ENCODE measurements at places on chromosomes 1 and 21.

DNA sequence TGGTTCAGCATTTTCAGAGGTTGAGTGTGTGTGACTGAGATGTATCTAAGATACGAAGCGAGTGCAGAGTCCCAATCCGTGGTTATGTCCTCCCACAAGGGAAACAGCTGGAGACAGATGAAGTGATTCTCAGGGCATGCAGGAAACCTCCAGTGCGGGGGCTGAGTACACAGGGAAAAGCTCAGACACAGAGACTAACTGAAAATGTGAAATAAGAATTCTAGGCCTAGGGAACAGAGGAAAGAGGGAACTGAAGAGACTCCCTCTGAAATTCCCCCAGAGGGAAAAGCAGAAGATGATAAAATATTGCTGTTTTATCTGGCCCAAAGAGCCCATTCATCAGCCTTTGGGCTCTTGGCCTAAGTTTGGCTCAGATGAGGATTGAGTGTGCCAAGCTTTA lies 116.8 kb downstream of the LRRC53 start:
- DNase-seq, result no peak

DNA sequence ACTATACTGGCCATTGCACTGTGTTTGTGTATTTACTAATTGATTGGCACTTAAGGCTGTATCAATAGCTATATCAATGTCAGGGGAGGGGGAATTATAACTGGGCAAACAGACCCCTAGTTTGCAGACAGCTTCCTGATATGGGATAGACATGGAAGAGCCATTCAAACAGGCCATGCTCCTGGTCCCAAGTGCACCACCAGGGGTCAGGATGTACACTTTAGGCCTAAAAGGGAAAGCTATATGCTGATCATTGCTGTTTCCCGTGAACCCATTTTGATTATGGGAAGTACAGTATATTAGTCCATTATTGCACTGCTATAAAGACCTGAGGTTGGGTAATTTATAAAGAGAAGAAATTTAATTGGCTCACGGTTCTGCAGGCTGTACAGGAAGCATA lies 124.9 kb upstream of the BACE2 start:
- DNase-seq, result no peak

- DNase-seq, result no peak
Measured at GRCh38 chr1:58412071-58412580, 134.4 kb downstream of the OMA1 start.

DNA sequence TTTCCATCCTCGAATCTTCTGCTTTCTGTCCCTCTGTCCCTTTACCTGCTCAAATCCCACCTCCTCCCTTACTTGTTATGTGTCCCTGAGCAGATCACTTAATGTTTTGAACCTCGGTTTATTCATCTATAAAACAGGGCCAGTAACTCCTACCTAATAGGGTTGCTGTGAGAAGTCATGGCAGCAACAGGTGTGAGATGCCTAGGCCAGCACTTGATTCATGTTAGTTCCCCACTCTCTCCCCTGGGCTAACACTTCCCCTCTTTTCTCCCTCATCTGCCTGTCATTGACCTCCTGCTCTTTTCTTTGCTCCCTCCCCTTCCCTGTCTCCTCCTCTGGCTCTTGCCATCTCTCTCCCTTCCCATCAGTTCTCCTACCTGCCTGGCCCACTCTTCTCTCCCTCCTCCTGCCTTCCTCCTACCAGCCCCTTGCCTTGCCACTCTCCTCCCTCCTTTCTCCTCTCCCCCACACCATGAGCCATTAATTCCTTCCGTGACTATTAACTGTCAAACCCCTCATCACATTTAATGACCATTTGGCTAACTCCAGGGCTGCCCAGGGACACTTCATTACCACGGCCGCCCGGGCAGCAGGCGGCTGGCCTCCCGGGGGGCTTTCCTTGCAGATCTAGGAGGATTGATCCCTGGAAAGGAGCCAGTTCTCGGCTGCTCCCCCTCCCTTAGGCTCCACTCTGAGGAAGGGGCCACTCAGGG lies 90.6 kb upstream of the CD1D start:
- no peak for DNase-seq

DNA sequence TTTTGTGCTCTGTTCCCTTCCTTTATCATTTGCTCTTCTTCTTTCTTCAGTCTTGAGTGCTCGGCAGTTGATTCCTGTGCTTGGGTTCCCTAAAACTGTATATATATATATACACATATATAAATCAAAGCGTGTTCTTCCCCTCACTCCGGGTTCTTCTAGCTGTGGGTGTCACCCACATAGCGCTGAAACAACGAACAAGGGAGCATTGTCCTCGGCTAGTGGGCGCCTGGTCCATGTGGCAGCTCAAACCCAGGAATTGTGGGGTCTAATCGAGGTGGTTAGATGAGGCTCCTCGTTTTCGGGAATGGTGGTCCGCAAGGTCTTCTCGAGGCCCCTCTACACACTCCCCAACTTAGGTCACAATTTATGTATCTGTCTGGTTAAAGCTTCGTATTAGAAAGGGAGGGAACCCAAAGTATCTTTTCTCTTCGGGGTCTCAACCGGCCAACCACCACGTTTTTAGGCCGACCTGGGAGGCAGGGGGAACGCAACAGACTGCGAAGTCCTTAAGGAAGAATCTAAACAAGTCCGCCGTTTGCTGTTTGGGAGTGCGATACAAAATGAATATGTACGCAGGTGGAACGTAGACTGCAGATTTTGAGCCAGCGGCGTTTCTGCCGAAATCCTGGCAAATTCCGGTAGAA lies 504 bp upstream of the SDHC start:
- no peak for DNase-seq

DNA sequence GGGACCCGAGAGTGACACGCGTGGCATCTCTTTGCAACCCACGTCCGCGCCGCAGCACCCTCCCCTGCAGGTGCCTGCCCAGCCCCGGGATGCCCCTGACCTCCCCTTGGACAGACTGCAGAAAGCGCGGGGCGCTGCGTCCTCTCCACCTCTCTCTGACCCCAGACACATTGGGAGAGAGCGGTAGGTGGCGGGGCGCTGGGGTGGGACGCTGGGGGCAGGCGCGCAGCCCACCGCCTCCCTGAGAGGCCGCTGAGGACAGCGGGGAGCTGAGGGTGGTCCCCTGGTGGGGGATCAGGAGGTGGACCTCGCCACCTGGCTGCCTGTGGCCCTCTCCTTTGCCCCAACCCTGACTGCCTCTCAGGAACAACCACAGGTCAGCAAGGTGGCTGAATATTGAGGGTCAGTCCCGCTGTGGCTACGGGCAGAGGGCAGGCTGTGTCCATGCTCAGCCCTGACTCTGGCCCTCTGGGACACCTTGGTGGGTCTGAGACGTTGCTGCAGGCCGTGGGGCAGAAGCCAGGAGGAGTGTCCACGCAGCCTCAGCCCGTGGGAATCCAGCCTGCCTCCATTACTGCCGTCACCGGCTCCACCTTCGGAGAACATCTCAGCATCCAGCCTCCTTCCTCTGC lies 761 bp upstream of the UBE2J2 start:
- no peak for DNase-seq

GRCh38 chr1:203131548-203132200 lies 4.1 kb downstream of the ADORA1 start:
- DNase-seq, result no peak

- DNase-seq, result no peak
Measured at GRCh38 chr1:57927003-57927402, 503.1 kb upstream of the DAB1 start.

DNA sequence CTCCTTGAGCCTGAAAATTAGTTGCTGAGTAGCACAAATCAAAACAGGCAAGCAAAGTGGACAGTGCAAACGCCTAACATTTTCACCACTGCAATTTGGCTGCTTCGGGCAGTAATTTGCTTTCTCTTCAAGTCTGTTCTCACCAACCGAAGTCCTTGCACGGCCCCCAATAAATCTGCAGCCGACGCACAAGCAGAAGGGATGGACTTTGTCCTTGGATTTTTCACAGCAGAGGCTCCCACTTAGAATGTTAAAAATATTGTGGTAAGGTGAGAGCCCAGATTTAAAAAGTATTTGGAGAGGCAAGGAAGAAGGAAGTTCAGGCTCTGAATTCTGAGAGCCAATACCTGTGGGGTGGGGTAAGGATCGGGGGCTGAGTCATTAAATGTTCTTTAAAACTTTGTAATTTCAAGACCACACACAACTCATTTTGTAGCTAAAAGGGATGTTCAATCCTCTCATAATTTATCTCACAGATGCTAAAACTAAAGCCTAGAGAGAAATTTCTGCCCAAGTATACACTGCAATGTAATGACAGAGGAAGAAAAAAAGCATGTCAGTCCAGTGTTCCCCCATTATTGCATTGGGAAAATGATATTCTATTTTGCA lies 6.2 kb downstream of the CD247 start:
- no peak for DNase-seq

- no peak for DNase-seq
Measured at GRCh38 chr21:42338729-42339715, 11.8 kb downstream of the TFF2 start.

DNA sequence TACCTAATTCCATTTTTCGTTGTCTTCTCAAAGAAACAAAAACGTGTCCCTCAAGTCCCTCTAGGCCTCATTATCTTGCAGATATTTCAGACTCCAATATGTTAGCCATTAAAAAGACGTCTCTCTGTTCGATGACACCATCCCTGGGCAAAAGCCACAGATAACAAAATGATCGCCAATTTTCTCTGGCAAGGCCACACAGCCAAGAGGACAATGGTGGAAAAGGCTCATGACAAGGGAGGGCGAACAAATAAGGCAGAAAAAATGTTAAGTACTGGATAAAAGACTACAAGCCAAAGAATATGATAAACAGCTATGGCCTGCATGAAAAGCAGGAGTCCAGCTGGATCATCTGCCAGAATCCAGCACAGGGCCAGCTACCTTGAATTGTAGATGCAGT lies 82.9 kb downstream of the TBX15 start:
- DNase-seq, result no peak

DNA sequence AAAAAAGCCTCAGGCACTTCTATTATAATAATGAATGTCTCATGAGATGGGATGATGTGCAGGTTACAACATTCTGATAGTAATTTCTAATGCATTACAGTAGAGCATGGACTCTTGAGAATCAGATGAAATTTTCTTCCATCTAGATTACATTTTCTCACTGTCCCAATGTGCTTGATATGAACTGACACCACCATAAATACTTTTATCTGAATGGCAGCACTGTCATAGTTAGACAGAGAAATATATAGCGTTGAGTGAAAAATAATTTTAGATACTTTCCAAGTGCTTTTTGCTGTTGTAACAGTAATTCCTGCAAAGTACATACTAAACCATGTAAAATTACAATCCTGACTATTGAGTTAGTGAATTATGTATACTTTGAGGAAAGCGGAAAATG lies 630.1 kb downstream of the BRINP3 start:
- DNase-seq, result no peak

GRCh38 chr1:194277927-194278326 lies 1091.5 kb upstream of the B3GALT2 start:
- DNase-seq, result no peak

DNA sequence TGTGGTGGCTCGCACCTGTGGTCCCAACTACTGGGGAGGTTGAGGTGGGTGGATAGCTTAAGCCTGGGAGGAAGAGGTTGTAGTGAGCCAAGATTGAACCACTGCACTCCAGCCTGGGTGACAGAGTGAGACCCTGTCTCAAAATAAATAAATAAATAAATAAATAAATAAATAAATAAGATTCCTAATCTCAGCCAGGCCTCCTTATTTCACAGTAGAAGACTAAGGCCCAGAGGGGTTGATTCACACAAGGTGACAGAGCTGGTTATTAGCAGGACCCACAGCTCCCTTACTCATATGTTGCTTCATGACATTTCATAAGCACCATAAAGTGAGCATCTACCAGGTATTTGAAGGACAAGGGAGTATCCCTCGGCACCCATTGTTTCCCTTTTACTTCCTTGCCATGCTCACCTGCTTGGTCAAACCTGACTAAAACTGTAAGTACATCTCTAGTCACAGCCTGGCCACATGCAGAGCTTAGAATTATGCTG lies 32.7 kb downstream of the ALG14 start:
- no peak for DNase-seq

GRCh38 chr1:223784541-223784940 lies 61.2 kb downstream of the TP53BP2 start:
- no peak for DNase-seq

DNA sequence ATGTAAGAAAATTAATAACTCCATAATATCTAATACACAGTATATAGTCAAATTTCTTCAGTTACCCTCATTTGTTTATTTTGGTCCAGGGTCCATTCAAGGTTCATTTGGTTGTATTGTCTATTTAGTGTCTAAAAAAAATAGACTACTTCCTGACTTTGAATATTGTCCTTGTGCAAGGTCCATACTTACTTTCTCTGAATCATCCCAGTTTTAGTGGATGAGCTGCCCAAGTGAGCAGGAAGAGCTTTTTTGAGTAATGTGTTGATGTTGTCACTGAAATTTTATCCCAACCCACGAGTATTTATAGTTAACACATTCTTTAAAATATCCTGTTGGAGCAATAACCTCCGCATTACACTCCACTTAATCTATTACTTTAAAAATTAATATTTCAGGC lies 45.6 kb upstream of the FASLG start:
- no peak for DNase-seq

- DNase-seq, result no peak
Measured at GRCh38 chr21:45979141-45979631, 2.4 kb upstream of the COL6A1 start.

DNA sequence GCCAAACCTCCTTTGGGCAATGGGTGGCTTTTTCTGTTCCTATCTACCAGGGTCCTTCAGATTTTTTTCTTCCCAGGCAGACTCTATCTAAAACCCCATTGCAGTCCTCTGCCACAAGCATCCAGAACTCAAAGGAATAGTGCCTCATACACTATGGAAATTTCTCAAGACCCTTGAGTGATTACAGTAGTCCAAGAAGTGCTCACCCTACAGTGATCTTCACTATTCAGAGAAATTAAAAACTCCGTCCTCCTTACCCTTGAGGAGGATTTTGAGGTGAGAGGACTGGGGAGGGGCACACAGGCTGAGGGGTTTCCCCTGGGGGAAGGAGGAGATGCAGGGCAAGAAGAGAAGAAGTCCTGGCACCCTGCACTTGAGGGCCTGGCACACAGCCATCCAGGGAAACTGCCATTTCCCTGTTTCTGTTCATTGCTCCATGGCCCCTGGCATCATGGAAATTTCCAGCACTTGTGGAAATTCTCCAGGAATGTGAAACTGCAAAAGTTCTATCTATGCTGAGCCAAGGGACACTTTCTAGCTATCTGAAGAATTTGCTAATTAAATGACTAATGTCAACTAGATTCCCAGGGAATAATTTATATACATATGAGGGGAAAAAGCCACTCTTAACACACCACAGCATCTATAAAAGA lies 102.5 kb upstream of the ATP1B1 start:
- no peak for DNase-seq

DNA sequence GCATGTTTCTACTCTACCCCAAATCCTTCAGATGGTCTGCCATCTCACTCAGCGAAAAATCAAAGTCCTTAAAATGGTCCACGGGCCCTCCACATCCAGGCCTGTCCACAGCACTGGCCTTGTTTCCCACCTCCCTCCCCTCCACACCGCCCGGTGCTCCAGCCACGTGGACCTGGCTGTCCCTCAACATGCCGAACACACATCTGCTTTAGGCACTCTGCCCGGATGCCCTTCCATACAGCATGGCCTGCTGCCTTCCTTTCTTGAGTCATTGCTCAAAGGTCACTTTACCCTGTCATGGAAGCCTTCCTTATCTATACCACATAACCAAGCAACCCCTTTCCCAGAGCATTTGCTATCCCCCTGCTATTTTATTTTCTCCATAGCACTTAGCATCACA lies 143.0 kb downstream of the DNM3 start:
- no peak for DNase-seq
